CD4-positive, alpha-beta T cell treated with Interleukin-12 subunit alpha and Interleukin-12 subunit beta, for 1 hour (primary cell): ENCODE measurements at places on chromosomes 1 and 21.

GRCh38 chr1:192776206-192776605 lies 32.6 kb upstream of the RGS2 start:
- no peak for DNase-seq

DNA sequence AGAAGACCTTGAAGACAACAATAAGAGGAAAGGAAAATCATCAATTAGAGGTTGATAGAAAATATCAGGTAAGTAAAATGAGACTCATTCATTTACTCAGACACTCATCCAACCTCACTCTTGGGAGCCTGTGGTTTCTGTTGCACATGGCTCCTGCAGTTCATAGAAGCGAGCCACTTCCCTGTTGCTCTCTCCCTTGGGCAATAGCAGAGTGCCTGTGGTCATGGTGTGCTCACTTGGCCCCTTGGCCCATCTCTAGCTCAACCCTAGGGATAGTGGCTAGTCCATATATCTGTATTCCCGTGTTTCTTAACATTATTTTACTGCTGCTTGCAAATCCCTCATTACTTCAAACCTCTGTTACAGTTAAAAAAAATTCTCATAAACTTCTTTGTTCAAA lies 368.6 kb downstream of the PTPRC start:
- no peak for DNase-seq

DNA sequence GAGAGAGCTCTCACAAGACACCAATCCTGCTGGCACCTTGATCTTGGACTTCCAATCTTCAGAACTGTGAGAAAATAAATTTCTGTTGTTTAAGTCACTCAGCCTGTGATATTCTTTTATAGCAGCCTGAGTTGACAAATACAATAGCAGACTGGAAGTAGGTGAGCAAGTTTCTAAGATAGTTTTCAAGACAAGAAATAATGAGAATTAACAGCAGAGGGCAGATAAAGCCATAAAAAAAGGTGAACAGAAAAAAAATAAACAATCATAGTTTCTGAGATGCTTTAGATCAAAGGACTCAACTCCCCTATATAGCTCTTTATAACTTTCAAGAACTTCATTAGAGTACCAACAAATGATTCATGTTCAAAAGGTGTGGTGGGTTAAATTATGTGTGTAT lies 119.8 kb downstream of the PLPPR5 start:
- DNase-seq = no peak

DNA sequence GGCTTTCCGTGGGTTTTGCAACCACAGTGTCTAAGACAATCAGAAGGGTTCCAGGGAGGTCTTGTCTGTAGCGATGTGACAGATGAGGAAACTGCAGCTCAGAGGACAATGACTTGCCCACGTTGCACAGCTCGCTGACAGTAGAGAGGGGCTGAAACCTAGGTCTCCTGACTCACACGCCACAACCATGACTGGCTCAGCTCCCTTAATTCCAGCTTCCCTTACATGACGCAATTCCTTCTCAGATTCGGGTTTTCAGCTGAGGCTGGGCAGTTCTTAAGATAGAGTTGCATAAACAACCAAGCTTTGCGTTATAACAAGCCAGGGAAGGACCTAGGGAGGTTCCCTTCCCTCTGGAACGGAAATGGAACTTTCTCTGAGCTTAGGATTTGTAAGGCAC lies 36.3 kb downstream of the DHCR24 start:
- DNase-seq = no peak

- DNase-seq = peak; percentile 36
Observed at GRCh38 chr1:29849038-29849750, 612.9 kb downstream of the PTPRU start.

DNA sequence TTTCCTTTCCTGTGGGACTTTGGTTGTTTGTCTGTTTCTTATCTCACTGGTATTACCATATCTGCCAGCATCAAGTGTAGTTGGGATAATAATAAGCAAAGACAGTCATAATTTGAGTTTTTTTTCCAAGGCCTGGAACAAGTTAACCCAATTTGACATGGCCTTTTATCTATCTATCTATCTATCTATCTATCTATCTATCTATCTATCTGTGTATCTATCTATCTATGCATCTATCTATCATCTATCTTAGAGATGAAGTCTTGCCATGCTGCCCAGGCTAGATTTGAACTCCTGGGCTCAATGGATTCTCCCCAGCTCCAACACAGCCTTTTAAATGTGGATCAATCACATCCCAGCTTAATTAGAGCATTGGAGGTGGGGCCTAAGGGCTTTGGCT lies 174.1 kb upstream of the CSF3R start:
- no peak for DNase-seq

DNA sequence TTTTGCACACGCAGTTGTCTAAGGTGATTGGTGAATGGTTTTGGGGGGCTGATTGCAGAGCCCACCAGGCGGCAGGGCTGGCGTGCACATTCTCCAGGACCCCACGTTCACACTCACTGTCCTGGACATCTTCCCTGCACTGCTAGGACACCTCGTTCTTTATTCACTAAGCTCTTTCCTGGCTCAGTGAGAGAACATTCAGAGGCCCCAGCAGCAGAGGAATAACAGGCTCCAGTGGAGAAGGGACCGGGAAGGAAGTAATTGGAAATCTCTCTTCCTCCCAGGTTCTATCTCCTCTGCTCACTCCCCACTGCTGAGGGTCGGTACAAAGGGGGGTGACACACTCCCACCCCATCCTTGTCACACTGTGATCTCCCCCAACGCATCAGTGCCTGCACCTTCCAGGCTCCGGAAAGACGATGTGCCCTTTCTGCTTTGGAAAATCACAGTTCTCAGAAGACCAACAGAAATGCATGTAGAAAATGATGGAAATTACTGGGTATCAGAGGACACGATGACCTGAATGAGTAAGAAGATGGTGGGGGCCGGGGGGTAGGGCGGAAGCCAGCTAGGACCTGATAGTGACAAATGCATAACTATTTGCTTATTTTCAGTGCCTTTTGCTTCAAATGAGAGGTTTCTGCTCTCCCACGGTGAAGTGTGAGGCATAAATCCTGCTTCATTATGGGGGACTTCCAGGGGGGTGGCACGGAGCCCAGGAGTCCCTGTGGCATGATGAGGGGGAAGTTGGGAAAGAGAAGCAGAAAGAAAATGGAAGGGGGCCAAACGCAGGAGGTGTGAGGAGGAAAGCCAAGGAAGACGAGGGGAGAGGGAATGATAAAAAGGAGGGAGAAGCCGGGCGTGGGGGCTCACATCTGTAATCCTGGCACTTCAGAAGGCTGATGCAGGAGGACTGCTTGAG lies 25.2 kb upstream of the KIF26B start:
- no peak for DNase-seq

GRCh38 chr1:54095546-54096226 lies 42.3 kb downstream of the TCEANC2 start:
- no peak for DNase-seq

GRCh38 chr1:3530926-3531818 lies 76.7 kb downstream of the ARHGEF16 start:
- peak; percentile 84 for DNase-seq
